ENCODE measurements at places on chromosomes 1 and 21.

- peaks cover 11% of the 10 kb centered on the region for H3K36me3 ChIP-seq
- DNase-seq, result no peak
- H3K4me1 ChIP-seq, result peaks cover 30% of the 10 kb centered on the region
- H3K4me3 ChIP-seq, result no peak overlapping the region
- H3K27ac ChIP-seq, result no peak overlapping the region
Measured at GRCh38 chr1:245327360-245327759, 172.6 kb downstream of the KIF26B start.

DNA sequence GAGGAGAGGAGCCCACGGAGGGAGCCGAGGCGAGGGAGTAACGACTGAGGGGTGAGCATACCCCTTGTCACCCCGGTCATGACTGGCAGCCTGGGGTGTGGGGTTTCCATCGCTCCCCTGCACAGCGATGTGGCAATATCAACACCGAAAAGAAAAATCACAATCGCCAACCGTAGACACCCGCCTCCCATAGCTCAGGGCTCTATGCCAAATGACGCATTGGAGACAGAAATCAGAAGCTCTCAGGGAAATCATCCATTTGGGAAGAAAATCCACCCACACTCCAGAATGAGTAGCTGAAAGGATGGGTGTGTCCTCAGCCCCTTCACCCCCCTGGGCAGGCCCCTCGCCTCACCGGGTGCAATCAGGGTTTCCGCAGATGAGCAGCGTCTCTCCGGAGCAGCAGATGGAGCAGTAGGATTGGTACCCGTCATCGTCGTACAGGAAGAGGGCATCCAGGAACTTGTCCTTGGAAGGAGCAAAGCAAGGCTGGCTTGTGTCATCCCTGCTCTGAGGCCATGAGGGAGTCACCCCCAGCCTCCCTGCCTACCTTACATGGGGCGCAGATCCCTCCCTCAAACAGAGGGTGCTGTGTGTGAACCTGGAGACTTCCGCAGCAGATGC, 2.5 kb downstream of the DNMT3L start:
- no peak overlapping the region for H3K4me3 ChIP-seq
- no peaks in the 10 kb centered on the region for H3K27me3 ChIP-seq
- H3K27ac ChIP-seq, result no peak overlapping the region

DNA sequence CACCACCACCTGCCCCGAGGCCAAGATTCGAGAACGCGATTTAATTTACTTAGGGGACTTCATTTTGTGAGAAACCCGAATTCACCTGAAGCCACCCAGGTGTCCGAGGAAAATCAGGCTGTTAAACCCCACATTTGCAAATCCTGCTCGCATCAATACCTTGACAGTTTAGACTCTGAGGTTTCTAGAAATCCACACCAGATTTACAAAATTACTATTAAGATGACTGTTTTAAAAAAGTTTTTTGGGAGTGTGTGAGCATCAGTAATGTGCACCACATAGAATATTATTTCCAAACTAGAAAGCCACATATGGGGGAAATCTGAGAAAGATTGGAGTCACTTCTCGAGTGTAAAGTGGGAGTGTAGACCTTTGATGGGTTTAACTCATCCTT, 685 bp downstream of the RIMKLA start:
- no peak for DNase-seq
- H3K4me1 ChIP-seq, result peaks cover 9% of the 10 kb centered on the region
- peak overlapping the region; percentile 67 for H3K4me3 ChIP-seq
- no peaks in the 10 kb centered on the region for H3K36me3 ChIP-seq
- no peak overlapping the region for H3K27ac ChIP-seq

- no peak for DNase-seq
- H3K4me1 ChIP-seq, result no peaks in the 10 kb centered on the region
- H3K27me3 ChIP-seq, result no peaks in the 10 kb centered on the region
Measured at GRCh38 chr1:107677697-107678096, 287.3 kb downstream of the VAV3 start.

- peak overlapping the region; percentile 41 for H3K4me3 ChIP-seq
- DNase-seq, result peak; percentile 24
- no peaks in the 10 kb centered on the region for H3K27me3 ChIP-seq
- no peaks in the 10 kb centered on the region for H3K36me3 ChIP-seq
- no peak overlapping the region for H3K27ac ChIP-seq
Measured at GRCh38 chr1:60864722-60865121, 217.6 kb upstream of the NFIA start.

DNA sequence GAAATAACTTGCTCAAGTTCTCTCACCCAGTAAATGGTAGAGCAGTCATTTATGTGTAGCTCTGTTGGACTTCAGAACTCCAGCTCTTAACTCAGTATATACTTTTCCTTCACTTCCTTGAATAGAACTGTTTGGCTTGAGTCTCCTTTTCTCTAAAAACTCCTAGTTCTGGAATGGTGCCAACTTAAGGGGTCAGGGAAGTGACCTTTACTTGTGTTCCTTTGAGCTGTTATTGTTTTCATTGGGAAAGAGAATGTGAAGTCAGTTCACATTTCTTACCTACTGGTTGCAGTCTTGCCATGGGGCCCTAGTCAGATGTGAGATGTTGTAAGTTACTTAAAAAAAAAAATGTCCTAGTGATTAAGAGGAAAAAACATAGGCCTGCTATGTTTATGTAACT, 77.0 kb upstream of the MACF1 start:
- H3K27me3 ChIP-seq, result no peaks in the 10 kb centered on the region
- H3K36me3 ChIP-seq, result peaks cover 12% of the 10 kb centered on the region
- no peak overlapping the region for H3K4me3 ChIP-seq
- peaks cover 49% of the 10 kb centered on the region for H3K4me1 ChIP-seq

DNA sequence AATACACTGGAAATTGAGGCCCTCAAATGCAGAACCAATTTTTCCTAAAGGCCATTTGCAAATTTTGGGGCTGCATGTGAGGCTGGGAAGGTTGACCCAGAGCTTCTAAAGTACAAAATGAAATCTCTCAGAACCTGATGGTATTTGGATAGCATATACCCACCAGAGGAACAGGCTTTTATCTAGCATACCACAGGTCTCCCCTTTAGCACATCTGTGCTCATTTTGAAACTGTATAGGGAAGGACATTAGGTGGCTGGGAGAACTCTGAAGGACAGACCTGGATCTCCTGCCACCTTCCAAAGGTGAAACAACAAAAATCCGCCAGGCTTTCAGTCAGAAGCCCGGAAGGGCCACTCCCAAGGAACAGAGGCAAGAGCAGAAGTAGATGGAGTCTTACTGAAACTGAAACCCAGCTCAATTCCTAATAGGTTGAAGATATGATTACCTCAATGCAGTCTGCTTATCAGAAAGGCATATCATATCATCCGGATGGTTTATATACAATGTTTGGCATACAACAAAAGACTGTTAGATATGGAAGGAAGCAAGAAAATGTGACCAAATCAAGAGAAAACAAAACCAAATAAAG, 11.6 kb downstream of the CD55 start:
- no peak overlapping the region for H3K27ac ChIP-seq
- no peak for DNase-seq
- no peak overlapping the region for H3K4me3 ChIP-seq
- no peaks in the 10 kb centered on the region for H3K27me3 ChIP-seq
- no peaks in the 10 kb centered on the region for H3K4me1 ChIP-seq
- no peaks in the 10 kb centered on the region for H3K36me3 ChIP-seq

- no peak for DNase-seq
- no peak overlapping the region for H3K4me3 ChIP-seq
- H3K27me3 ChIP-seq, result no peaks in the 10 kb centered on the region
- H3K4me1 ChIP-seq, result no peaks in the 10 kb centered on the region
- H3K27ac ChIP-seq, result no peak overlapping the region
- H3K36me3 ChIP-seq, result peaks cover 26% of the 10 kb centered on the region
Measured at GRCh38 chr1:74205266-74205665, 7.2 kb downstream of the FPGT start.

DNA sequence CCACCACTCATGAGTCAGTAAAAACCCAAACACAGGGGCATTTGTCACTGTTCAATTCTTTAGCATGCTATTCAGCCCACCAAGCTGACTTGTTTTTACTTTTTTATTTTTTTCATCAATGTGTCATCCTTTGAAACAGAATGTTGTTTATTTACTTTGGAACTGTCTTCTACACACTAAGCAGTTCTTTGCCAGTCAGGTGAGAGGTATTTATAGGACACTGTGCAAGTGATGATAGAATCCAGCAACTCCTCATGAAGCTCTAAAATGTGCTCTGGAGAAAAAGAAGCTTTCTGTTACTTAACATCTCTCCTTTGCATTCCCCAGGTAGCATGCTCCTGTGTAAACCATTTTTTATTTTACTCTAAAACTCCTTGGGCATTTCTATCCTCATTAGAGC, 582.0 kb upstream of the TMPRSS15 start:
- no peaks in the 10 kb centered on the region for H3K27me3 ChIP-seq
- no peaks in the 10 kb centered on the region for H3K4me1 ChIP-seq
- no peak overlapping the region for H3K27ac ChIP-seq

DNA sequence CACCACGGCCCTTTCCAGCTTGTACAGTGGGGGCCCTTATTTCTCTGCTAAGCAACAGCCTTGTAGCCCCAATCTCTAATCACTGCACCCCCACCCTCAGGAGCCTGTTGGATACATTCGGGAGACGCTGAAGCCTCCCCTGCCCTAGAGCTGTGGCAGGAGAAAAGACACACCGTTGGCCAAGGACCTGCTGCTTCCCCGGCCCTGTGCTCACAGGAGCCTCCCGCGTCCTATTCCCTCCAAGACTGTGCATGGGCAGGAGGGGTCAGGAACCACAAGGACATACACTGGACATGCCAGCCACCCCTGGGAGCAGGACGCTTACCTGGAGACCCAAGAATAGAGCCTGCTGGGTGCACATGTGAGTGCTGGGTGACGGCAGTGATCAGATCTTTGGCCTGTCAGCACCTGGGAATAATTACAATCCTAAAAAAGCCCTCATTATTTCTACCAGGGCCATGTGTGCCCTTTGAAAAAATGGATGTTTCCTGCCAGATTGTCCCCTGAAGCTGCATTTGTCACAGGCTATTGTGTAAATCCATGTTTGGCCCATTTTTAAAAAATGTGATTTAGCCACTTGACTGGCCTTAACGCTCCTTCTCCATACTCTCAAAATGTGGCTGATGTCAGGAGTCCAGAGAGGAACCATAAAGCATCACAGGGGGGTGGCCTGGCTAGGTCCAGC, 590.6 kb downstream of the MATN1 start:
- H3K27me3 ChIP-seq, result no peaks in the 10 kb centered on the region
- no peak for DNase-seq
- H3K27ac ChIP-seq, result peak overlapping the region; percentile 86

GRCh38 chr1:20180129-20180843, 5.6 kb upstream of the UBXN10 start:
- no peak overlapping the region for H3K4me3 ChIP-seq
- H3K27me3 ChIP-seq, result no peaks in the 10 kb centered on the region
- no peak overlapping the region for H3K27ac ChIP-seq
- no peaks in the 10 kb centered on the region for H3K4me1 ChIP-seq
- no peak for DNase-seq
- no peaks in the 10 kb centered on the region for H3K36me3 ChIP-seq

DNA sequence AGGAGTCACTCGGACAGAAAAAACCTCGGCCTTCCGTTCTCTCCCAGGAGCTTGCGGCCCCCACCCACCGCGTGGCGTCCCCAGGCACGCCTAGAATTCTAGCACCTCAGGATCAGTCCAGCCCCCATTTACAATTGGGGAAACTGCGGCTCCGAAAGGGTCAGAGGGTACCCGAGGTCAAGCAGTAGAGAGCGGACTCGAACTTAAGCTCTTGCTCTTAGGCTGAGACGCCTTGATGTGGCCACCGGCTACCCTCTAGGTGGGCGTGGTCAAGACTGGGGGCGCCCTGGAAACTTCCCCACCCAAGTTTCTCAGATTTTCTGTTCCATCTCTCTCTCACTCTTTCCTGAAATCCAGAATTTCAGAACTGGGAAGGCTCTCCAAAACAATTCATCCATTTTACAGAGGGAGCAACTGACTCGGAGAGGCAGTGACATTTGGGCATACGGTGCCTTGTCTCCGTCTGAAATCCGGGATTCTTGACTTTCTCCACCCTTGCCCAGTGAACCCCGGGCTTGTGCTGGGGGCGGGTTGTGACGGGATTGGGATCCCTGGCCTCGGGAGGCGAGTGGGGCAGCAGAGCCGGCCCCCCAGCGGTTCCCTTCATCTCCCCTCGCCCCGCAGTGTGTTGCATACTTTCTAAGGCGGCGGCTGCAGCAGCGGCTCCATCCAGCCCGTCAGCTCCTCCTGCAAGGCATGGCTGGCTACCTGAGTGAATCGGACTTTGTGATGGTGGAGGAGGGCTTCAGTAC, 777 bp downstream of the AZIN2 start:
- H3K27ac ChIP-seq, result no peak overlapping the region
- no peak for DNase-seq
- no peaks in the 10 kb centered on the region for H3K36me3 ChIP-seq
- H3K4me1 ChIP-seq, result peaks cover 9% of the 10 kb centered on the region

DNA sequence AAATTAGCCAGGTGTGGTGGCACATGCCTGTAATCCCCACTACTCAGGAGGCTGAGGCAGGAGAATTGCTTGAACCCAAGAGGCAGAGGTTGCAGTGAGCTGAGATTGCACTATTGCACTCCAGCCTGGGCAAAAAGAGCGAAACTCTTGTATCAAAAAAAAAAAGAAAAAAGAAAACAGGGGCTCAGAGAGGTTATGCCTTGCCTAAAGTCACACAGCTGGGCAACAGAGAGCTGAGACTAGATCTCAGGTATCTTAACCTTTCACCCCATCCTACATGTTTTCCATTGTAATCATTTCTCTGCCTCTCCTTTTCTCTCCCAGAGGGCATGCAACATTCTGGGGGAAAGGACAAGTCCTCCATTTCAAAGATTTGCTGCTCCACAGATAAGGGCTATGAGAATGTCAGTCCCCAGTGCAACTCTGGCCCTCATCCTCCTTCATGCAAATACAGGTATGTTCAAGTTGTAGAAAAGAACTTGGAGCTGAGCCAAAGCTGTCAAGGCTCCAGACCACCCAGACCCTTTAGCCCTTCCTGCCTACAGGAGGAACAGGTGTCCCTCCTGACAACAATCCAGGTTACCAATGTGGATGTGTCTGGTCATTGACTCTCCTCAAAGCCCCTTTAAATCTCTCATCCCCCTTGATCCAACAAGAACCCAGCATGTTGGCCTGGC, 6.9 kb downstream of the SLC9A1 start:
- no peaks in the 10 kb centered on the region for H3K27me3 ChIP-seq
- no peak overlapping the region for H3K4me3 ChIP-seq
- H3K4me1 ChIP-seq, result peaks cover 61% of the 10 kb centered on the region
- no peaks in the 10 kb centered on the region for H3K36me3 ChIP-seq
- H3K27ac ChIP-seq, result no peak overlapping the region
- no peak for DNase-seq

DNA sequence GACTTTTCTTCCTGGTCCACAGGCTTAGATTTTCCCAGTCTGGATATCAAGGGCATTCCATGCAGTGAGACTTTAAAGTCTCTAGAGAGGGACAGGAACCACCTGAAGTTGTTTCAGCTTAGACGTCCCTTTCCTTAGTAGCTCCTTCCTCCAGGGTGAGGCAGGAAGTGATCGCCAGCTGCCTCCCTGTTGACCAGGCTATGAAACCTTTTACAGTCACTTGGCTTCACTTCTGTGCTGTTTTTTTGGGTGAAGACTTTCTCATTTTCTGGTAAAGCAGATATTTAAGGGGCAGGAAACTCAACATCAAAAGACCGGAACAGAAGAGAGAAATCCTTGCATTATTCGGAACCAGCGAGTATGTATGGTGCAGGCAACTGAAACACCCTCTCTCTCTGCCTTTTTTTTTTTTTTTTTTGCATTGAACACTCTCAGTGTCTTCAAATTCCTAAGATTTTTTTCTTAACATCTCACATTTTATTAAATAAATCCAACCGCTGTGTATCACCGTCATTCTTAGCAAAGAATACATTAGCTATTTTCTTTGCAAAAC, 234.6 kb upstream of the IRF2BP2 start:
- DNase-seq, result no peak
- no peaks in the 10 kb centered on the region for H3K36me3 ChIP-seq
- H3K27me3 ChIP-seq, result no peaks in the 10 kb centered on the region

- no peak overlapping the region for H3K4me3 ChIP-seq
- H3K4me1 ChIP-seq, result peaks cover 7% of the 10 kb centered on the region
- H3K36me3 ChIP-seq, result no peaks in the 10 kb centered on the region
- DNase-seq, result no peak
Measured at GRCh38 chr21:16594191-16594590, 864.4 kb downstream of the USP25 start.
